ENCODE measurements at places on chromosomes 7 and 10. TPM values are rescaled to one million over a fixed set of nuclear protein-coding genes. Genes with fewer than 3 reads are reported as not detected.

TRIM50 gene
- total RNA-seq, result not detected

EPHA1 gene
- 34.4 TPM for total RNA-seq

DYNC1I1 gene
- not detected for total RNA-seq

ANKRD61 gene
- not detected for total RNA-seq

CALHM2 gene
- 80.5 TPM for total RNA-seq

DGKB gene
- not detected for total RNA-seq

PRSS37 gene
- not detected for total RNA-seq

SPDYE2B gene
- not detected for total RNA-seq

- peak; percentile 69 for DNase-seq
Measured at GRCh38 chr10:6062101-6062771, at the start of gene IL2RA. IL2RA (minus strand) TSS chr10:6062367; CDS start chr10:6062151, 216 bp downstream.

GRCh38 chr7:55570218-55570873 lies 2.0 kb downstream of the VOPP1 start:
- DNase-seq, result no peak

DNA sequence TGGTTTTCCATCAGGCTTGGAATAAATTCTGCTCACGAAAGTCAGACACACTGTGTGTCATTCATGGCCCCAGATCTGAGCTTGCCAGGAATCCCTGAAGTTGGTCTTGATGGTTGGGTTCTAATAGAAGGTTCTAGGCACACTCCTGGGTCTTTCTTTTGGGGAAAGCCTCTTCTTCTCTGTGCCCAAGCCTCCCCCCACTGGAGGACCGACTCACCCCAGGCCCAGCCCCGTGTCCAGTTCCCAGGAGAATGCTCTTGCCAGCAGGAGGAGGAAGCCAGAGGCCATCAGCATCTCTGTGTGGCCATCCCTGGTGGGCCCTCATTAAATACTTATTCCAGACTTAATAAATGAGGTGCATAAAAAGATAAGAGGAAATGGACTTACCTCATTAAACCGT lies 548.0 kb downstream of the TCERG1L start:
- DNase-seq, result no peak

DNA sequence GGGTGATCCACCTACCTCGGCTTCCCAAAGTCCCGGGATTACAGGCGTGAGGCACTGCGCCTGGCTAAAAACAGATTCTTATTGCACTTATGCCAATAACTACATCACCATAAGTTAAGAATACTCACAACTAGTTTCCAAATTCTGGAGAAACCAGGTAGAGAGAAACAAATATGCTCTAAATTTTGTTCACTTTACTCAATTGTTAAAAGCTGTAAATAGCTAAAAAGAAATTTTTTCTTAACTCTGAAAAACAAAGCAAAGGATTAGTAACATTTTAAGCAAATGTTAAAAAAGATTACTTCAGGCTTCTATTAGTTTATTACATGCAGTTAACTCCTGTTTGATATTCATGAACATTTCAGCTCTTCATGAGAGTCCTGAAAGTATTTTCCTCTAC lies 28.3 kb upstream of the ZMIZ2 start:
- no peak for DNase-seq

GRCh38 chr7:14875941-14876587 lies 26.5 kb downstream of the DGKB start:
- no peak for DNase-seq

DNA sequence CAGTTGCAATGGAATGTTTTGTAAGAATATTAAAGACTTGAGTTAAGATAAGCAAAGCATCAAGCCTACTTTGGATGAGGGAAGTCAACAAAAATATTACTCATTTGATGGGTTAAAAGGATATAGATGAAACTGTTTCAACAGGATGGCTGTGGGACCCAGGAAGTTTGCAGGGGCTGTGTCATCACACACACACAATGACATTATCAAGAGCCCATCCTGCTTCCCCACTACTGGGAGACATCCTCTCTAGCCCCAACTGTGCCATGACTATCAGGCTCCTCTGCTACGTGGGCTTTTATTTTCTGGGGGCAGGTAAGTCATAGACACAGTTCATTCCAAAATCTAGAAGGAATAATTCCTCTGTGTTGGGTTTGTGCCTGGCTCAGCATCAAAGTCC lies 78.8 kb upstream of the PRSS1 start:
- no peak for DNase-seq

DNA sequence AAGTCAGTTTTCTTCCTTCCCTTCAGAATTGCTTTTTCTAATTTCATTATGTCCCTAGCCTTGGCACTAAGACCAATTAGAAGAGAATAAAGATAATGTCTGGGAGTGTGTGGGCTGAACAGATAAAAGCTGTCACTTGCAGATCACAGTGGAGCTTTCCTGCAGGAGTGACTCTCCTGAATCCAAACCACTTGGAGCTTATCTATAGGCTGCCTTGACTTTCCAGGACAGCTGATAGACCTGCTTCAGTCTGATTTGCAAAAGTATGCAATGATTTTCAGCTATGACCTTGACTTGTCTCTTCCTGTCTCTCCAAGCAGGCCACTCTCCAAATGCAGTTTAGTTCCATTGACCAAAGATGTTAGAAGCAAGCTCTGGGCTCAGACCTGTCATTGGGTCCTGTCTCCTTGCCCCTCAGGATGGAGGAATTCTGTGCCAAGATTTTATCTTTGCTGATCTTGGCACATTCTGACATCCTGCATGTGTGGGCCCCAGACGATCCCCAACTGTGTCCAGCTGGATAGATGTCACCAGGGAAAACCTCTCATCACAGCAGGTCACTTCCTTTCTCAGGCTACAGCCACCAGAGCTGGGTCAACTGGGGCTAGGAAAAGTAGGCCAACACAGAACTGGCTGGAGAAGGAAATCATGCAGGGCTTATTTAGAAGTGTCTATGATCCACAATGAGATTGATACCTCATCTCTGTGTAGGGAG lies 120.9 kb upstream of the ZNF438 start:
- DNase-seq, result no peak

- peak; percentile 75 for DNase-seq
Measured at GRCh38 chr10:102072673-102073527, 7.8 kb downstream of the HPS6 start.

GRCh38 chr10:97017474-97017903 lies 168.3 kb downstream of the SLIT1 start:
- no peak for DNase-seq

DNA sequence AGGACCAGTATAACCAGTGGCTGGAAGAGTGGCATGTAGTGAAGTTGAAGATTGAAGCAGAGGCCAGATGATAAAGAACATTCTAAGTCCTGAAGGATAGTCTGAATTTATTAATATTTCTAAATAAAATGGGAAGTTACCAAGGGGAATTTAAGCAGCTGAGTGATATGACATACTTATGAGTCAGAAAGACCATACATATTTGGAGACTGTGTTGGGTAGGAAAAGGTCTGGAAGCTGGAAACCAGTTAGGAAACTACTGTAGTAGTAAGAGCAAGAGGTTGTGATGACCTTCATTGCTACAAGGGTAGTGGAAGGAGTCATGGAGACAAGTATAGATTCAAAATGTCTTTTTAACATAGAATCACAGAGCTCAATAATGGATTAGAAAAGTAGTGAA lies 752.3 kb downstream of the SUGCT start:
- DNase-seq, result no peak

DNA sequence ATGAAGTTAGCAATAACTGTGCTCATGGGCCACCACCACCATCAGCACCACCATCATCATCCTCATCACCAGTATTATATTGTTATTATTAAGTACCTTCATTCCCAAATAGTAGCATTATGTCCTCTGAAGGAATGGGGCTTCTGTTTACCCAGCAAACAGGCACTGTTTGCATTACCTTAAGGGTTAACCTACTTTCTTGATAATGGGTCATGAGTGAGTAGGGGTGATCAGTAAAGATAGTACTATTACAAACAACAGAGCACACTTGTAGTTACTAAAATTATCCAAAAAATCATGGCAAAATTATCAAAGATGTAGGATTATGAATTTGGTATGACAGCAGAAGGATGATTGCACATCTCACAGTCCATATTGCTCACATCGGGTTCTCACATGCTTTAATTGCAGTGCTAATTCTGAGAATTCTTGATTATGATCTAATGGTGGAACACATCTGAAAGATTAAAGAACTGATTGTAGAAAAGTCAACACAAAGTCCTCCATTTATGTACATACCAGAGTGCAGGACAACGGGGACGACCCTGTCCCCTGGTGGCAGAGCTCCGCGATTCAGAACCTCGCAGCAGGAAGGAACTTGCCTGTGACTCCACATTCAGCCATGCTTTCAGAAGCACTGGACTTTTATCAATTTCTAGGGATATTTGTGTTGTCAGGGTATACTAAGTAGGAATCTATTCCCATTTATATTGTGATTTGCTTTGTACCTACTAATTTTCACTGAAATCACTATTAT lies 31.0 kb downstream of the PDE1C start:
- no peak for DNase-seq

GRCh38 chr10:50622706-50623662 lies 772 bp downstream of the SGMS1 start:
- peak; percentile 43 for DNase-seq

DNA sequence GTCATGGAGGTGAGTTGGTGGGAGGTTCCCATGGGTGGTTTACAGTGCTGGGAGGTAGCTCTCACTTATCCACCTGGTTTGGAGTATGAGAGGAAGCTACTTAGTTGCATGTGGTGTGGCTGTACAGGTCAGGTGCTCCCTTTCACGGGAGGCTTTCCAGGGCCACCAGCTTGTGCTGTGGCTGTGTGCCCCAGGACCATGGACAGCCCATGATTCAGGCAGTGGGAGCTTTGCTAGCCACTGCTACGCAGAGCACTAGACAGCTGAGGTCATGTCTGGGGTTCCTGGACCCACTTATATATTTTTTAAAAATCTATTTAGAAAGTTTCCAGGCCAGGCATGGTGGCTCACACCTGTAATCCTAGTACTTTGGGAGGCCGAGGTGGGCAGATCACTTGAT lies 42.5 kb upstream of the KCNMA1 start:
- DNase-seq, result no peak

DNA sequence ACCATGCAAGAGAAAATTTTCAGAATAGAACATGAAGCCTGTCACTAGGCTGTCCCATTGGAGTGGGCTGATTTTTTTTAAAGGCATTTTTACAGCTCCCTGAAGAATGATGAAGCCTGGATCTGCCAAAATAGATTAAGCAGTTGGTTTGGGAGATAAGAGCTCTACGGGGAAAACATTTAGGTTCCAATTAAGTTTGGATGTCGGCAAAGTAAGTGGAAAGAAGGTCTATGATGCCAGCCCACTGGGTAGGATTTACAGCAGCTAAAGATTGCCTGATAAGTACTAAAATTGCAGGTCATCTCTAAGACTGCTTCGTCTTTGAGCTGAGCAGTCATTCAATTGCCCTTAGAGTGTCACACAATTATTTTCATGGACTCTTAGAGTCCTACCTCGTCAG lies 939.2 kb upstream of the CELF2 start:
- no peak for DNase-seq

- DNase-seq, result no peak
Measured at GRCh38 chr7:82859106-82859850, 303.4 kb downstream of the PCLO start.

DNA sequence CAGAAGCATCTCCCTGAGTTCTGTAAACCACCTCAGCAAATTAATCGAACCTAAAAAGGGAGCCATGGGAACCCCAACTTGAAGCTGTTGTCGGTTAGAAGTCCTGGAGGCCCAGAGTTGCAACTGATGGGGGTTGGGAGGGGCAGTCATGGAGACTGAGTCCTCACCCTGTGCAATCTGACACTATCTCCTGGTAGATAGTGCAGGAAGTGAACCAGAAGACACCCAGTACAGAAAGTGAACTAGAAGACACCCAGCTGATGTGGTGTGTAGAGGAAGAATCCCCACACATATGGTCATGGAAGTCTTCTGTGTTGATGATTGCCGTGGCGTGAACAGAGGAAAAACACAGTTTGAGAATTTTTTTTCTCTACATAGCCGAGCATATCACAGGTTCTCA lies 58.8 kb upstream of the SRRM3 start:
- no peak for DNase-seq

GRCh38 chr7:30183749-30184369 lies 49.1 kb downstream of the MTURN start:
- no peak for DNase-seq

GRCh38 chr10:12466704-12467305 lies 117.5 kb downstream of the CAMK1D start:
- DNase-seq, result no peak

- DNase-seq, result peak; percentile 55
Measured at GRCh38 chr7:17299483-17299991, 1.1 kb downstream of the AHR start.

DNA sequence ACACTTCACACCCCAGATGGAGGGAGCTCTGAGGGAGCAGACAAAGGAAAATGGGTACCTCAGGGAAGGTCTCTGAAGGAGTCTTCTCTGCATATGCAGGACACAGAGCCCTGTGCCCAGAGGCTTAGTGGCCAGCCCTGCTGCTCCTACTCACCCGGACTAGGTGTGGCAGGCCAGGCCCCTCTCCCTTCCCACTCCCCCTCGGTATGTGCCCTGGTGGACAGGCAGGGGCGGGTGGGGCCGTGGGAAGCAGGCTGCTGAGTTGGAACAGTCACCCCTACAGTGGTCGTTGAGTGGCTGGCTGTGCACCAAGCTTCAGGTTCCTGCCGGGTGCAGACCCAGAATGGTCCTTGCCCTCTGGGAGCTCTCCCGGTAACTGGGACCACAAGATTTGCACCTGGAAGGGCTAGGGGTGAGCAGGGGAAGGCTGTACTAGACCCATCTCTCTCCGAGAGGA lies 68.6 kb downstream of the ZMIZ1 start:
- no peak for DNase-seq

DNA sequence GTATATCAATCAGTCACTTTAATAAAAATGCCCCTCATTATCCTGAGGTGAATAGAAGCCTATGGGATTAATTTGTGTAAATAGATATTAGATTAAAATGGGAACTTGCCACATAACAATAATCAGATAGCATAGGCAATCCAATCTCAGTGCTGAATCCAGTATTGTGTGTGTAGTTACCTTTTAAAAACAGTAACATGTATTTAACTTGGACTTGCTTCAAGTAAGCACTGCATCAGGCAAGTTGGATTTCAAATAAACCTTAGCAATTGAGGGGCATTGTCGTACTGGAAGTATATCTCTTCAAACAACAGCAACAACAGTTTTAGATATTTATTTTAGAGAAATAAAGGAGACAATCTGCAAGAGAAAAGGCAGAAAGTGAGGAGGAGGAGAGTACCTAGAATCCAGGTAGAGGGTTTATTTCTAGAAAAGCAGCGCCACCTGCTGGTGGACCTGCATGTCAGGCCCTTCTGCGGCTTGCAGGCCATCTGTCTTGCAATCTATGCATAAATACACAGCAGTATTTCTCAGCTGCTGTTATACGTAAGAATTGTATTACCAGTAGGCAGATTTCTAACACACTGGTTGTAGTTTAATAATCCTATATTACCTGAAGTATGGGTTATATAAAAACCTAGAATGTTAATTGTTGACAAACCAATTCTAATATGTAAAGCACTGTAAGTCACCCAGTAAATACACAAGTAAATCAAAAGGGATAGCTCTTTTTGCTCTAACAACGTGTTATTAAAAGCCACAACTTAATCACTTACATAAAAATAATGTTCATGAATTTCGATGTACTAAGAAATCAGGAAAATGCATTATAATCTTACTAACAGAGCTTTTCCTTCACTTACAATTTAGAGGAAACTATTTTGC lies 652.8 kb downstream of the KCNMA1 start:
- peak; percentile 43 for DNase-seq
